Mammary microvascular endothelial cell (primary cell): ENCODE measurements at places on chromosomes 5 and 9. TPM values are rescaled to one million over a fixed set of nuclear protein-coding genes. Genes with fewer than 3 reads are reported as not detected.

ADAMTS6 gene
- 20.1 and 20.6 TPM in 2 replicates for total RNA-seq

QRFP gene
- total RNA-seq: not detected in 2 replicates

KIF24 gene
- 2.8 and 3.1 TPM in 2 replicates for total RNA-seq

PFN3 gene
- total RNA-seq: not detected in 2 replicates

CHSY3 gene
- total RNA-seq: 1.2 TPM in 2 replicates

ADAMTS13 gene
- total RNA-seq: 0.20 and 0.59 TPM in 2 replicates

TRAF1 gene
- total RNA-seq: 4.6 and 6.8 TPM in 2 replicates

PCDHA9 gene
- 0.13 TPM in 1 of 2 replicates, not detected in the other for total RNA-seq

INSYN2B gene
- 25.4 and 34.2 TPM in 2 replicates for total RNA-seq

ADCY2 gene
- total RNA-seq: not detected in 2 replicates

ADAM19 gene
- total RNA-seq: 4.3 and 5.0 TPM in 2 replicates

SIT1 gene
- not detected in 2 replicates for total RNA-seq

SLC46A2 gene
- not detected in 2 replicates for total RNA-seq

ZDHHC11 gene
- not detected in 2 replicates for total RNA-seq

LHX6 gene
- 16.9 and 17.3 TPM in 2 replicates for total RNA-seq

CNOT8 gene
- 48.3 and 66.4 TPM in 2 replicates for total RNA-seq

EQTN gene
- not detected in 2 replicates for total RNA-seq

CRHBP gene
- total RNA-seq: not detected in 2 replicates

KCNV2 gene
- not detected in 2 replicates for total RNA-seq

PHF24 gene
- not detected in 2 replicates for total RNA-seq

DEPDC1B gene
- total RNA-seq: 17.4 and 19.1 TPM in 2 replicates

OCLN gene
- 0.53 and 3.3 TPM in 2 replicates for total RNA-seq

SPEF2 gene
- total RNA-seq: 0.34 and 0.60 TPM in 2 replicates

IL9 gene
- not detected in 2 replicates for total RNA-seq

PCDHGA10 gene
- total RNA-seq: 1.7 and 2.6 TPM in 2 replicates

KLHL3 gene
- total RNA-seq: 0.79 and 1.2 TPM in 2 replicates

HAVCR2 gene
- not detected in 2 replicates for total RNA-seq

KCNIP1 gene
- 0.10 and 0.20 TPM in 2 replicates for total RNA-seq

FOXD4L4 gene
- total RNA-seq: not detected in 2 replicates

SPATA31C2 gene
- total RNA-seq: not detected in 2 replicates

PCDHA8 gene
- not detected in 2 replicates for total RNA-seq

PCDHGC4 gene
- total RNA-seq: 0.20 and 0.44 TPM in 2 replicates

EIF4E1B gene
- not detected in 2 replicates for total RNA-seq

STPG3 gene
- total RNA-seq: not detected in 2 replicates

OBP2B gene
- not detected in 2 replicates for total RNA-seq

CAMK2A gene
- total RNA-seq: not detected in 2 replicates

SHB gene
- 26.2 and 34.1 TPM in 2 replicates for total RNA-seq

C9orf50 gene
- total RNA-seq: 0.47 TPM in 1 of 2 replicates, not detected in the other

ADAMTS19 gene
- not detected in 2 replicates for total RNA-seq

SCGB3A1 gene
- not detected in 2 replicates for total RNA-seq

PCDHA3 gene
- 0.20 TPM in 1 of 2 replicates, not detected in the other for total RNA-seq
